ENCODE measurements at places on chromosomes 2 and 18. TPM values are rescaled to one million over a fixed set of nuclear protein-coding genes. Genes with fewer than 3 reads are reported as not detected.

Gene BZW1
- 153 TPM for total RNA-seq

DNA sequence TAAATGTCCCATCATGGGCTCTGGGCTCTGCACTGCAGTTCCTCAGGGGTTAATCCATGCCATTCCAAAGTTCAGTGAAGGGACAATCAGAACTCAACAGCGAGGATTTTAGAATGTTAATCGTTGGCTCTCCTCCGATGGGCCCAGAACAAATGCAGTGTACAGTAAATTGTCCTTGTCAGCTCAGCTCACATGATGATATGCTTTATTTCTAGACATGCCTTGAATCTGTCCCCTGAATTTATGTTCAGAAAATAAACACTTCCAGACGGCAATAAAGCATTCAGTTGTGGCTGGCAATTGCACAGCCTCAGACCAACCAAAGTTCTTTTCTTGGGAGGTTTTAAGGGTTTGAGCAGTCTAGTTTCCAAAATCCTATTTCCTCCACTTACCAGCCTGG, 981.2 kb downstream of the BCL11A start:
- DNase-seq, result no peak

- no peak for DNase-seq
Measured at GRCh38 chr2:20356042-20356441, 5.4 kb upstream of the PUM2 start.

Gene ALPG
- total RNA-seq, result 0.91 TPM

Gene MAP2
- 66.0 TPM for total RNA-seq

GRCh38 chr18:10689236-10690034, 163.6 kb downstream of the NAPG start:
- no peak for DNase-seq

Gene ANKRD53
- total RNA-seq, result 10.5 TPM

- DNase-seq, result no peak
Measured at GRCh38 chr2:28009732-28010131, 119.2 kb downstream of the BABAM2 start.

GRCh38 chr2:11342551-11343367, 1.7 kb downstream of the ROCK2 start:
- DNase-seq, result no peak

DNA sequence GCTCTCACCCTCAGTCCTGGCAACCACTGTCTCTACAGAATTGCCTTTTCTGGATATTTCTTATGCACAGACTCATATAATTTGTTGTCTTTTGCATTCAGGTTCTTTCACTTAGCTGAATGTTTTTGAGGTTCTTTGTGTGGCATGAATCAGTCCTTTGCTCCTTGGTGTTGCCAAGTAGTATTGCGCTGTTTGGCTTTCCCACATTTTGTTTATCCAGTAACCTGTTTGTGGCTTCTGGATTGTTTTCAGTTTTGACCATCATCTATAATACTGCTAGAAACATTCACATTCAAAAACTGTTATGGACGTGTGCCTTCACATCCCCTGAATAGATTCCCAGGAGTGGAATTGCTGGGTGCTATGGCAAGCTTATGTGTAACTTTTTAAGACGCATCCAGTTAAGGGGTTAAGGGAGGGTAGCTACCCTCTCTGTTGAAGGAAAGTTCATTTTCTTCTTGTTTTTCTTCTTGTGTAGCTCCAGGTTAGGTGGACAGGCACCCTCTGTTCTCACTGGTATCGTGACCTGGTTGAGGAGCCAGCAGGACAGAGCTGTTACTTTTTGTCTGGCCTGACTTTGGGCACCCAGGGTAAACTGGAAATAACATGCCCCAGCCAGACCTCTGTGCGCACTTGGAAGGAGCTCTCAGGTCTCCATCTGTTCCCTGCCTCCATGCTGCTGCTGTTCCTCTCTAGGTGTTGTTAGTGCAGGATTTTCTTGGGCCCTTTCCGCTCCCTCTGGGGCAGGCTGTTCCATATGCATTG, 29.6 kb downstream of the ARHGAP25 start:
- no peak for DNase-seq

DNA sequence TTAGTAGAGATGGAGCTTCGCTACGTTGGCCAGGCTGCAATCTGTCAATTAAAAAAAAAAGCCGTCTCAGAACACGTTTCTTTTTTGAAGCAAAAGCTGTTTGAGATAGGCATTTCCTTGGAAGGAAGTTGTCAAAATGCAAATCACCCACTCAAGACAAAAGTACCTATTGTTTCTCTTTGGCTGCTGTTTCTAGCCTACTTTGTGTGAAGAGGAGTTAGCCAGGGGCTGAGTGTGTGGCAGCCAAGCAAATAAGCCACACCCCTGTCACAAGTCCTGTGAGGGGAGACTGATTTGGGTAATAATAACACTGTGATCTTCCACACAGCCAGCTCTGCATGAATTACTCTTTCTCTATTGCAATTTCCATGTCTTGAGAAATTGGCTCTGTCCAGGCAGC, 47.4 kb upstream of the CDCA7 start:
- DNase-seq, result no peak

DNA sequence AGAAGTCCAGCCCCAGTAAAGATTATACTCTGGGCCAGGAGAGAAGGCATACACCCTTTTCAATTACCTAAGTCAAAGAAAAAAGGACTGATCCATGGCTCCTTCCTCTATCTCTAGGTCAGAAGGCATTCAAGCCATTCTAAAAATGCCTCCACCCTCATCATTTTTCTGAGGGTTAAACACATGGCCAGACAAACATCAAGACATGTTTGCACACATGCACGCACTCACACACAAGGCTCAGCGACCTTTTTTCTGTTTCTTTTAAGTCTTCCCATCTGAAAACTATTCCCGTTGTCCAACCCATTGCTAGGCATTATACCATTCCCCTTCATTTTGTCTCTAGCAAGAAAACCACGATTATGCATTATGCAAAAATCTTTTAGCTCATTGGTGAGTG, 126.6 kb downstream of the EN1 start:
- DNase-seq, result no peak

Gene FBLN7
- not detected for total RNA-seq

DNA sequence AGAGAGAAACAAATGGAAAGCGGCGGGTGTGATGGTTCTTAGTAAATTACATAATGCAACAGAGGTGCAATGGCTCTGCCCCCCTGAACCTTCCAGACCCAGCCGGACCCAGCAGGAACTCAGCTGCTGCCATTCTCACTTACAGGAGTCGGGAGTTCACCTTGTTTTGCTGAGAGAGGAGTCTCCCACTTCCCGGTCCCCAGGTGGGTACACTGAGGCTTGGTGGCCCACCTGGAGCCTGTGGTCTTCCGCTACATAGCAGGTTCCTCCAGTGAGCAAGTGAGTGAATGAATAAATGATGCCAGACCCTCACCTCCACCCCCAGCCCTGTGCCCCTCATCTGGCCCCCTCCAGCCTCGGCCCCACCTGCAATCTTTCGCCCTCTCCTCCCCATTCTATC, 11.2 kb downstream of the BIN1 start:
- DNase-seq, result no peak

DNA sequence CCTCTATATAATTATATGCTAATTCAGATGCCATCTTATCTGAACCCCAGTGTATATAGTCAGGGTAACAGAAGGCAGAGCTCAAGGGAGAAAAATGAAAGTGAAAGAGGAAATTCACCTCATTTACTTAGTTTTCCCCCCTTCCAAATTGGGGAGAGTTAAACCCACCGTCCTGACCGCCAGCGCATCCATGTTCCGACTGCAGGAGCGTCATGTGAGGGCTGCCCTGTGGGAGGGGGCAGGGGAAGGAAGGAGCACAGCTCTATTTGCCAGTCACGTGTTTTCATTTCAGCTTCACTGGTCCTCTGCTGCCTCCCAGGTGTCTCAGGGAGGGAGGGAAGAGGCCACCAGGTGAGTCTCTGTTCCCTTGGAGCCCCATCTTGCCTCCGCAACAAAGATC, 13.2 kb downstream of the CNNM4 start:
- peak; percentile 35 for DNase-seq

Gene POTEC
- not detected for total RNA-seq

DNA sequence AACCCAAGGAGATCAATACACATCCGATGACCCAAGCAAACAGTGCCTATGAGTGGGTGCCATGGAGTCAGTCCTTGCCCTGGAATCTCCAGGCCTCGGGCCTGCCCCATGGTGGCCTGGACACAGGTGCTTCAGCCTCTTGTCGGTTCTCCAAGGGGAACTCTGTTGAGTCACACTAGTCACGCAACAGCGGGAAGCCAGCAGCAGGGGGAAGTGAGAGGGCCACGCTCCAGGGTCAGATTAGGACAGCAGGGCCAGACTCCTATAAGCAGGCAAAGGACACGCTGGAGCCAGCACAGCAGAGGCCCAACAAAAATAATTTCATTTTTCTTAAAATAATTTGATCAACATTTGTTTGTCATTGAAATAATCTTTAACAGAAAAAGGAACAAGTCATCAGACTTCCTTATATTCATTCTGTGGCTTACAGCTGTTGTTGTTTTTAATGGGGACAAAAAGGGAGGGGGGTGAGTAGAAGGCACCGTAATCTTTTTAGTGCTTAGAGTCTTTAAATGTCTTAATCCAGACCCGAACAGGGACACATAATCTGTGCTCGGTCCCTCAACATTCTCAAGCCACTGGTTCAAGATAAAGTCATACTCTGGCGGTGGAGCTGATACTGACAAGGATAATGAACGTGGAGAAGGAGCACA, 16.4 kb upstream of the ARMC9 start:
- DNase-seq, result peak; percentile 90

DNA sequence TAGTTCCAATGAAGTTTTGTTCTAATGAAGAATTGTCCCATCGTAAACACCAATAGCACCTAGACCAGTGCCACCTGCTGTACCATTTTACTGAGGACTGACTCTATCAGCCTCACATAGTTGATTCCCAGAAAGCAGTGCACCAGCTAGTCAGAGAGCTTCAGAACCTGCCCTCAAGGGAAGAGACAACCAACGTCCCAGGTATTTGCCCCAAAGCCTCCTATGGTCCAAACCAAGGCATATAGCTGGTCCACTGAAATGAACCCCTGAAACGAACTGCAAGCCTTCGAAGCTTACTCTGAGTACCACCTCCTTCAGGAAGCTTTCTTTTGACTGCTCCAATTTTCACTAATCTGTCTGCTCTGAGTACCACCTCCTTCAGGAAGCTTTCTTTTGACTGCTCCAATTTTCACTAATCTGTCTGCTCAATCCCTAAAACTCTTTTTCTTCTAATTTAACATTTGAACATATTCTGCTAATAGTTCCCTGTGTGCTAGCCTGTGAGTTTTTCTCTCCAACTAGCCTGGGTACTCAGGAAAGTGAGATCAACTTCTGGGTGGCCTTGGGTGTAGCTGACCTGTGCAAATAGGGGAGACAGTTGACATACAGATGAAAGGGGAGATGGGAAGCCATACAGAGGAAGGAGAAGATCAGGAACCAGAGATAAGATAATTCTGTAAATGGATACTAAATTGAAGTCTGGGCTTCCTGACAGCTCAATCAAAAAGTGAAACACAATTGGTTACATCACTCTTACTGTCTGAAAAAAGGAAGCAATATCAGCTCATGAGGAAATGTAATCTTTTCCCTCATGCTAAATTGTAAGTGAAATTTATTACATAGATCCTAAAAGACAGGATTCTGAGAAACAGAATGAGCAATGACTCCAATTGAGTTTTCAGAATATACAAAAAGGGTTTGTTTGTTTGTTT, 33.5 kb upstream of the EML4 start:
- DNase-seq, result no peak

Gene IL1F10
- not detected for total RNA-seq

DNA sequence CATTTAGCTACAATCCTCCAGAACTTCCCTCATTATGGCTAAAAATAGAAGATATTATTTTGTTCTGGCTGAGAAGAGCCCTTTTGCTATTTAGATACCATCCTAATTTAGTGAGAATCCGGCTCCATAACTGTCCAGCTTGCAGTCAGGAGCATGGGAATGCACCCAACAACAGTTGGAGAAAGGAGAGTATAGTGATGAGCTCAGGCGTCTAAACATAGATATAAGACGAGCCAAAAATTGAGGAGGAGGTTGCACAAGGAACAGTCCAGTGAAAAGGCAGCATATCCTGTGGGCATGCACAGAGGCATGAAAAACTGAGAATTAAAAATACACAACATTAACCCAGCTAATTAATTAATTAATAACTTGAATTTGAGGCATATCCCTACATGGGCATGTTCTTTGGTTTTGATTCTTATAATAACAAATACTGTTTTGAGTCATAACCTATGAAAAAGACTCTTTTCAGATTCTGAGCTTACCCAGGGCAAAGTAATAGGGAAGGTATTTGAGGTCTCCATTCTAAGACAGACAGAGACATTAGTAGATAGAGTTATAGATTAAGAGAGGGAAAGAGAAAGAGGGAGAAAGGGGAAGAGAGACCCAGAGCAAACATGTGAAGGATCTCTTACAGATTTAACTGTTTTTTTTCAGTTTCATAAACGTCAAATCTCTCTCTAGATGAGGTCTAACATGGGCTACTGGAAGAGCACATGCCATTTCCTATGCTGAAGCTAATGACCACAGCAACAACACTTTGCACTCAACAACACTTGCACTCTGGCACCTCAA, 311.2 kb downstream of the OSR1 start:
- no peak for DNase-seq

Data from upper lobe of left lung (tissue), 6 donors.